ENCODE measurements at places on chromosomes 13 and 19. TPM values are rescaled to one million over a fixed set of nuclear protein-coding genes. Genes with fewer than 3 reads are reported as not detected.

The SPTBN4 gene
- total RNA-seq, result 7.4 TPM

The LPAR2 gene
- total RNA-seq, result 0.87 TPM

The MEIS3 gene
- total RNA-seq, result 99.3 TPM

The ABCC4 gene
- 41.4 TPM for total RNA-seq

The ZNF541 gene
- total RNA-seq, result 0.12 TPM

The TUBA3C gene
- not detected for total RNA-seq

The LGALS14 gene
- not detected for total RNA-seq

The CPB2 gene
- total RNA-seq, result not detected
